ENCODE measurements at places on chromosomes 7 and 10. TPM values are rescaled to one million over a fixed set of nuclear protein-coding genes. Genes with fewer than 3 reads are reported as not detected.

TBRG4 gene
- 105 TPM for total RNA-seq

MRPS33 gene
- 24.3 TPM for total RNA-seq

ASB10 gene
- total RNA-seq, result not detected

UNCX gene
- not detected for total RNA-seq

SPOCK2 gene
- 976 TPM for total RNA-seq

NKX6-2 gene
- not detected for total RNA-seq

GRCh38 chr10:61314273-61314672 lies 138.9 kb downstream of the TMEM26 start:
- DNase-seq, result no peak

- DNase-seq, result no peak
Measured at GRCh38 chr10:32189400-32190084, 133.3 kb upstream of the KIF5B start.

- DNase-seq, result no peak
Measured at GRCh38 chr10:122986335-122986734, 6.1 kb downstream of the PSTK start.

DNA sequence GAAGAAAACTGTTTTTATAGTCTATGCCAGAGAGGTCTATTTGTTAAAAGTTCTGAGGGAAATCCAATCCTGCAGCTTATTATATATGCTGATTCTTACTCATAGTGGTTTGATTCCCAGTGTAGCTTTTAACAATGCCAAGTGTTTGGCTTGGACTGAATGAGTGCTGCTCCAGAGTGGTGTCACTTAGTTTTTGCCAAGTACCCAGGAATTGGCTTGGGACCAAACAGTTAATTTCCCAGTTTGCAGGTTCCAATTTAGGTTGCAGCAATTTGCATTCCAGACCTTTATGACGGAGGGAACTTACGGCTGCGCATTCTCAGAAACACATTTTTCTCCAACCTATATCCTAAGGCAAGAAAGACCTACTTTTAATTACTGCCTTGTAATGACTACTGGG lies 32.4 kb downstream of the NSUN6 start:
- no peak for DNase-seq

DNA sequence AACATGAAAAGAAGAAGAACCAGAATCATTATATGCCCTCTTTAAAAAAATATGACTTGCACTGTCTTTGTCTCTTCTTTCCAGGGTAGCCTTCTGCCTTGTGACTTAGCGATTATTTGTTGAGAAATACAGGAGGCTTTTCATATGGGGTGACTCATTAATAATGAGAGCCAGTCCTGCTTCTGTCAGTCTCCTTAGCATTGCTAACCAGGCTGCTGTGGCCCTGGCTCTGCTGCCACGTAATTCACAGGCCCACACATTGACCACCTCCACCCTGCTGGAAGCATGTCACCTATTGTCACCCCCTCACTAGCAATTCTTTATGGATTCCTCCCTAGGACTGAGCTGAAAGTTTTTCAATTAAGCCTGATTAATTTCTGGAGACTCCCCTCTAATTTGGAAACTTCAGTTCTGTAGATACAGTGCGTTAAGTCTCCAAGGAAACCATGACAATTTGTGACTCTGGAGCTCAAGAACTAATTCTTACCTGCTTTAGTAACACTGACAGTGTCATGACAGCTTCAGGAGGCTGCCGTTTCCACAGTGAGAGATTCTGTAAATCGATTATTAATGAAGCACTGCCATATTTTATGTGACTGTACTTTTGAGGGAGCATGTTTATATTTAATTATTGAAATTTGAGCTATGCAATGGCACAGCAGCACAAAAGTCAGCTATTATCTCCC lies 267.9 kb upstream of the SP8 start:
- DNase-seq, result no peak

DNA sequence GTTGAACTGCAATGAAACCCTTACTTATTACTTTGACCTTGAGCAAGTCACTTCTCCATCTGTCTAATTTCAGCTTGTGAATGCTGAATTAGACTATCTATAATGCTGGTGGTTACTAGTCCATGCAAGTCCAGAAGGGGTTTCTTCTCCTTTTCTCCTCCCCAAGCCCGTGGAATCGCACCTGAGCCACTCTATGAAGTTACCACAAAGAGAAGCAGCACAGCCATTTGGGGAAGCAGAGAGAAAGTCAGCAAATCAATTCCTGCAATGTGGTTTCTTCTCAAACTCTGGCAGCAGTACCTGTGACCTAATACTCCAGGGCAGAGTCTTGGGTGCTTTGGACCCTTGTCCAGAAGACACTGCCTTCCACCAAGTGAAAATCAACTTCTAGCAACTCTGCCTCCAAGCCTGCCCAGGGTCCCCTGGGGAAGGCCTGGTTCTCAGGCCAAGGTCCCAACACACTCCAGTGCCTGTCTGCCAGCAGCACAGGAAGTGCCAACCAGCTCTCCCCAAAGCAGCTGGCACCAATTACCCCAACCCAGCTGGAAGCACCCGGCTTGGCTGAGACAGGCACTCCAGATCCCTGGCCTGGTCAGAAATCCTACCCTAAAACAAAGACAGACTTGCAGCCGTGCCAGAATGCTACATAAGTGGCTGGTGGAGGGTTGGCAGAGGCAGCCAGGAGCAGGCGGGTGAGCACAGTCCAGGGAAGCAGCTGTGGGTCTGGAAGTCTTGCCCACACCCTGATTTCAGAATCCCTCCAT lies 200.3 kb downstream of the LSM5 start:
- DNase-seq, result no peak

DNA sequence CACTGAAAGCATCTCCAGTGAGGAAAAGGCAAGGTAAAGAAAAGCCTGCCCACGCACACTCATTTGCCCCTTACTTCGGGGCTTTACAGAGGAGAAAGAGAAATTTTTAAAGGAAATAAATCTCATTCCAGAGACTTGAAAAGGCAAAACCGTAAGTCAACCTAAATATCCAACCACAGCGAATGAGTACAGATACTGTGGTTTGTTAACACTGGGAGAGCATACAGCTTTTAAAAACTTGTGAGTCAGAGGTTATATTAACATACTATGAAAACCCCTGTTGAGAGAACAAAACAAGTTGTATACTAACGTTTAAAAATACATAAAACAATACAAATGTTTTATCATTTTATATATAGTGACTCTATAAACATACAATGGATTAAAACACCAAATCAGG lies 28.6 kb upstream of the ST7 start:
- no peak for DNase-seq

- no peak for DNase-seq
Measured at GRCh38 chr7:151776446-151776845, 100.5 kb downstream of the PRKAG2 start.

DNA sequence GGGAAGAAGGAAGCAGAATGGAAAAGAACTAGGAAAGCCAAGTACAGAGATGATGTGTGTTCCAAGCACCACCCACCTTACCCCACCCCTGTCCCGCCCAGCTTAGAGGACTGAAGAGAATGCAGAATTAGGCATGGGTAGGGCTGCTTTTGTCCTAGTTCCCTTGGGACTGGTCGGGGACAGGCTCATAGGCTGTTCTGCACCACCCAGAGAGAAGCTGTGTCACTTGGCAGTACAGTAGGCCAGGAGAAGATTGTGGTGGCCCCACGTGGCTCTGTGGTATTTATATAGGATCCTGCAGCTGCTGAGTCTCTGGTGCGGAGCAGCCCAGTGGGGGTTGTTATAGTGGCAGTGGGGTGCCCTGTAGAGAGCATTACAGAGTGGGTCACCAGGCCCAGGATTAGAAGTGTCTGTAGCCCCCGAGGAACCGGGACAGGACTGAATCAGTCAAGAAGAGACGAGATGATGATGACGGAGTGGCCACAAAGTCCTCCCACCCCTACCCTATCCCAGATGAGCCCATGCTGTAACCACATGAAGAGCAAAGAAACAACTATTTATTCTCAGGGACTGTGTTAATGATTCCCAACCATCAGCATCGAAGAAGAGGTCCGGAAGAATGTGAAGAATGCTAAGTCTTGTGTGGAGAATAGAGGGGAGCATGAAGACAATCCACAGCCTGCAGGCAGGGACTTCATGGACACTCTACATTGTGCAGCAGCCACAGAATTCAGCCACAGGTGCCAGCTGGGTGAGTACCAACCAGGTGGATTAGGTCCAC lies 88.9 kb downstream of the C1GALT1 start:
- no peak for DNase-seq

GRCh38 chr10:58588673-58589265 lies 76.1 kb downstream of the BICC1 start:
- DNase-seq, result no peak

GRCh38 chr7:35754741-35755140 lies 46.1 kb upstream of the SEPTIN7 start:
- no peak for DNase-seq

All from CD4-positive, alpha-beta T cell (primary cell).